ENCODE measurements at places on chromosomes 2 and 18.

GRCh38 chr18:3652380-3653262, 202.6 kb downstream of the TGIF1 start:
- no peak for DNase-seq

- DNase-seq = no peak
Observed at GRCh38 chr18:2847317-2848246, 776 bp downstream of the EMILIN2 start.

GRCh38 chr2:163401481-163401880, 334.3 kb downstream of the FIGN start:
- DNase-seq = no peak

DNA sequence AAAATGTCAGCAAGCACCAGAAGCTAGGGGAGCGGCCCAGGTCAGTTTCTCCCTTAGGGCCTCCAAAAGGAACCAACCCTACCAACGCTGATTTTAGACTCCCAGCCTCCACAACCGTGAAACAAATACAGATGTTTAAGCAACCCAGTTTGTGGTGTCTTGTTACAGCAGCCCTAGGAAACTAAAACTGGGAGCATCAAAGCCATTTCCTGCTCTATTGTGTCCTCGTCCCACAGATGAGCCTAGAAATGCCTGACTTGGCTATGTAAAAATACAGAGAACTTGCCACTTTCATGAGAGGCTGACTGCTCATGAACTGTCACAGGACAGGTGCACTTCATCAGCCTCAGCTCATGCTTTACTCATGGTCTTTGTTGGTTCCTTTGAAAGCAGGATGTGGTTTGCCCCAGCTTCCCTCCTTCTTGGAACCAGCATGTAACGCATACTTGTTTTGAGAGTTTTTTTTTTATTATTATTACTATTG, 97.6 kb upstream of the SLC39A10 start:
- DNase-seq = no peak

- DNase-seq = no peak
Observed at GRCh38 chr2:197425550-197425949, 9.3 kb downstream of the SF3B1 start.

GRCh38 chr18:31041271-31042083, 1.1 kb downstream of the DSC3 start:
- DNase-seq = no peak

DNA sequence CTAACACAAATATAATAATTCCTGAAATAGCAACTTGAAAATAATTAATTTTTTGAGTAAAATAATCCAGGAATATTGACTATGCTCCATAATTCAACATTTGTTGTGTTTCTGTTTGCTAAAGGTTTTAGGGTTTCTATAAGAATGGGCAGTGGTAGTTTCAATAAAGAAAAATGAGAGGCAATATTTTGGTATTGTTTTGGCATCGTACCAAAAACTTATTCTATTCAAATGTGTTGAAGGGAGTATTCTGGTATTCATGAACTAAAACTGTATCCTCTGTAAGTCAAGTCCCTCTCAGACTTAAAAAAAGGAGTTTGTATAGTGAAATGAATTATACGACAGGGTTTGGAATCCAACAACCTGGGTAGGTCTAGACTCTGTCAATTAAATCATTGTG, 1245.6 kb upstream of the CELF4 start:
- no peak for DNase-seq

DNA sequence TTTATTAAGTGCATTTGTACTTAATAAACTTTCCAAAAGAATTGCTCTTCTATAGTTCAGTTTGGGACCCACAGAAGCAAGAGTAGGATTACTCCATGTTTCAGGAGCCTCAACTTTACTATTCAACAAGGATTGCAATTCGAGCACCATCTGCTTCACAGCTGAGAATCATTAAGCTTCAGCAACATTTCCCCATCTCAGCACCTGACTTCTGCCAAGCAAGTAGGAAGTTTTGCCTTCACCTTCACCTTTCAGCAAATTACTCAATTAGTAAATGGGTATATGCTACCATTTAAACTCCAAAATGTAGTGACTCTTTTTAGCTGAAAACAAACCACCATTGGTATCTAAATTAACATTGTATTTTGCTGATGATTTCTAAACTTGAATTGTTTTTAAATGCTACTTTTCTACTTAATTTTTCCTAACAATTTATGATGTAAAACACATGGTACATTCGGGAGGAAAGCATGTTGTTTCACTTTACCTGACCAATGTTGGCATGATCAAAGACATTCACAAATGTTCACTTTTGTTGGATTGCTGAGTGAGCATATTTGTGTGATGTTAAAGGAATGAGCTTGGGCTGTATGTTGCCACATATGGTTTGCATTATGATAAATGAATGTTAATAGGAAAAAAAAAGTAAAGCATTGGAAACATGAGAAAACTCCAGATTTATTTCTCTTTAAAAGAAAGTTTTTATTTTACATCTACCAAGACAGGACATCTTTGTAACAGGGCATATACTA, 159.2 kb downstream of the GULP1 start:
- DNase-seq = no peak

- DNase-seq = no peak
Observed at GRCh38 chr2:3309496-3310355, 67.9 kb downstream of the EIPR1 start.

DNA sequence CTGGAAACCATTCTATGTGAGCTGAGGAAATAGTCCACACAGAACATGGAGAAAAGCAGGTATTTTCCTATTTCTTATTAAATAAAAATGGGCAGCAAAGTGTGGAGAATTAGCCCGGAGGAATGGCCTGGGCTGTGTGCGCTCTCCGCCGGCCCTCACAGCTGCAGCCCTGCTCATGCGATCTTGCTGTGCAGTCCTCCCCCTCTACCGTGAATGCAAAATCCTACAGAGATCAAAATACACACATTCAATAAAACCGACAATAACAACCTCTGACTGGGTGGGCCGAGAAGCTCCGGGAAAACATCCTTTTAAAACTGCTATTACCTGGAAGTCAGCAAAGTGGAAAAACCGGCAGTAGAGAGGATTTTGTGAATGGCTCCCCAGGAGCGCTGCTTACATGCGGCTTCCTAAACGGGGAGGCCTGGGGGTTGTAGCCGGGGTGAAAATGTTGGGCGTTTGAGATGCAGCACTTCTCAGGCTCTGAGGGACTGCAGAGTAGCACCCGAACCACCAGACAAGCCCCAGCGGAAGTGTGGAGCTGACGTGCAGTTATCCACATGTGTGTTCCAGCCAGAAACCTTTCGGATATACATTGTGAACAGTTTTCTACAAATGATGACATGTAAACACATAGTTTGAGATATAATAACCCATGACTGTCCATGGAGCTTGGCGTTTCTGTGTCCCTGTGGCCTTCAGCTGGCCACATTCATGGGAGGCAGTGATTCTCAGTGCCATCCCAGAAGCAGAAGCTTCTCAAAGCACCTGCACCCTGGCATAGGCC, 94.2 kb upstream of the ALKAL2 start:
- no peak for DNase-seq

DNA sequence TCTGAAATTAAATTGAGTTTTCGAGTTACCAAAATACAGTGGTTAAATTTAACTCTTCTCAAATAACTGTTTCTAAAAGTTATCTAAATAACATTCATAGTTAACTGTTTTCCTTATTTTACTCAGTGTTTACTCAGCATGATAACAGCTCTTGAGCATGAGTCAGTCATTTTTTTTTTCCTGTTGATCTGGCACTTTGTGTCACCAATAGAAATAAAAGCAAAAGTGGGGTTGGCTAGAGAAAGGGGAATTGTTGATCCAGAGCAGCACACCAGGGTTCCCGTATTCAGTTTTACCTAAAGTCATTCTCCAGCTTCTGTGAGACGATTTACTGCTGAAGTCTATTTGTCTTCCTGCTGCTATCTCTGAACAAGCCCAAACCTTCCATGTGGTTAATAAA, 851.6 kb downstream of the DCC start:
- DNase-seq = no peak

GRCh38 chr2:224257156-224257555, 144.8 kb downstream of the FAM124B start:
- DNase-seq = no peak
